Activated naive CD4-positive, alpha-beta T cell treated with Interleukin-2 at 50 U/mL for 16 hours (primary cell): ENCODE measurements at places on chromosomes 16 and 17.

DNA sequence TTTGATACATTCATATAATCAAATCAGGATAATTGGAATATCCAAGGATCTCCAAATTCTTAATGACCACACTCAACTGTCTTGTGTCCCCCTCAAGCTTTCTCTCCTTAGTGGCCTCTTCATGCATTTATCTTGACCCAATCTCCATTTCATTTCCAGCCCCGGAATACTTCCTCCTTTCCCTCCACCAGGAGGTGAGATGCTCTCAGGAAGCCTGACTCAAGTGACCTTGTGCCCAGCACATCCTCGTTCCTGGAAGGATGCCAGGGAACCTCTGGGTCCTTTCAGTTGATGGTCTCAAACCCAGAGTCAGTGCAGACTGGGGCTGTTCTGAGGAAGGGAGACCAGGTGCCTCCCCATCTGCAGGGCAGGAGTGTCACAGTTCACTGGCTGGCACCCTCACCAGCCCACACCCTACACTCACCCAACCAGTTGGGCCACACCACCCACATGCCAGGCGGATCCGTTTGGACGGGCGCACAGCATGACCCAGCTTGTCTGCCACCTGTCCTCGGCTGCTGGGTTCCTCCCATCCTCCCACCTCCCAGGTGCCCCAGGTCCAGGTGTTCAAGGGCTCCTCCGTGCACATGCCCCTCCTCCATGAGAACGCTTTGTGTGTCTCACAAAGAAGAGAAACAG is 14.0 kb upstream of the EMP2 start:
- no peak for DNase-seq

DNA sequence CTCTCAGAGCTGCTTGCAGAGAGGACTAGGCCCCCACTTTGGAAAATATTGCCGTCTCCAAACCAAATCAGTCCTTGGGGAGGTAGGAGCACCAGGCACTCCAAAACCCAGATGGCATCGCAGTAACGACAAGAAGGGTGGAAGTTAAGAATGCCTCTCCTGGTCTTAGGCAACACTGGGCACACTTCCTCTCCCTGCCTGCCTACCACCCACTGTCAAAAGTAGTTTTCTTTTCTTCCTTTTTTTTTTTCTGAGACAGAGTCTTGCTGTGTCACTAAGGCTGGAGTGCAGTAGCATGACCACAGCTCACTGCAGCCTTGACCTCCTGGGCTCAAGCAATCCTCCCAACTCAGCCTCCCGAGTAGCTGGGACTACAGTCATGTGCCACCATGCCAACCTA is 47.2 kb downstream of the SRL start:
- DNase-seq, result no peak

GRCh38 chr17:65130832-65131231 is 6.3 kb upstream of the RGS9 start:
- DNase-seq, result no peak

DNA sequence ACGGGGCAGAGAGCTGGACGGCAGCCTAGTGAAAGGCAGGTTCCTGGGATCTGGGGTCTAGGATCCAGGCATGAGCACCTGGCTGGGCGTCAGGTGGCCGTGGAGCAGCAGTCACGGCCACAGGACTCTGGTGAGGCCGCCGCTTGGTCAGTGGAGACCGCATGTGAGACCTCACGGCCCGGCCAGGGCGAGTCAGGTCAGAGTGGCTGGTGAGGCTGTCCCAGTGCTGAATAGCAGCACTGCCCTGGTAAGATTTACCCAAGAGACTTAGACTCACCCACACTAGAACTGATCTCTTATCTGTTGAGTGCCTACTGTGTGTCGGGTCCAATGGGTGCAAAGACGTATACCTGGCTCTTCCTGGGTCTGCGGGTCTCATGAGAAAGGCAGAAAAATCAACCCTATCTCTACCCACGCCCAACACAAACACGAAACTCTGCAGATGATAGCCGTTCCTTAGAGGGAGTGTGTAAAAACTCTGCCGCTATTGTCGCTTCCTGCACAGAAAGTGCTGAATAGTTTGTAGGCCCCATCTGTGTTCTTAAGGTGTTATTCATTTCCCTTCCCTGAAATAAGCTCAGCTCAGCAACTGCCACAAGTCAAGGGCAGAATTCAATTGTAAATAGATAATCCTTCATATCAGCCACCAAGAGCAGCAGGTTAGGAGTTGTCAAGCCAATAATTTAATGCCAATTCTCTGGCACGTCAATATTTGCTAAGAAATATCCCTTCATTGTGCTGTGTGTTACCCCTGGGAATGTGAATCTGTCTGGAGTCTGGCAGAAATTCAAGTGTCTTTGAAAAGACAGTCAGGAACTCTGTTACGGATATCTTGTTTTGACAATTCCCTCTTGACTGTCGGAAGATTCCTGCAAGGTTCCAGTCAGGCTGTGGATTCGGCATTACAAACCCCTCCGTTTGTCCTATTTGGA is 240.0 kb downstream of the NTN1 start:
- no peak for DNase-seq
